ENCODE measurements at places on chromosomes 12 and 14.

DNA sequence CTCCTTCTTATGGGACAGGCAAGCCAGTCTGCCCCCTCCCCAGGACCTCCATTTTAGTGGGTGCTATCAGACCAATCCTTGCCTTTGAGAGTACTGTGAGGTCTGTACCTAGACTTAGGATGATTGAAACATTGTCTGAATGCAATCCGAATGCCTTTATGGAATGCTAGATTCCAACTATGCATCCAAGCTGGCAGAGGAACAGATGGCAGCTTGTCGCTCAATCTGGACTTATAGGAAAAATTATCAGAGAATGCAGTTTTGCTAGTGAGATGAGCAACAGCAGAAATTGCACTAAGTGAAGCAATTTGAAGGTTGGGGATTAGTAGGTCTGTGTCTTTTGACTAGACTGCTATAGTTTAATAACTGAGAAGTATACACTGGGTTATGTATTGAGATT is 109.1 kb downstream of the DYRK2 start:
- DNase-seq: no peak

GRCh38 chr12:50715174-50715573 is 48.7 kb upstream of the ATF1 start:
- DNase-seq: no peak

GRCh38 chr12:48182631-48183030 is 813 bp upstream of the CCDC184 start:
- no peak for DNase-seq

GRCh38 chr12:59408431-59408830 is 187.4 kb upstream of the SLC16A7 start:
- no peak for DNase-seq

- no peak for DNase-seq
These were observed 71.1 kb downstream of the ZNF641 start for GRCh38 chr12:48279601-48280000.

DNA sequence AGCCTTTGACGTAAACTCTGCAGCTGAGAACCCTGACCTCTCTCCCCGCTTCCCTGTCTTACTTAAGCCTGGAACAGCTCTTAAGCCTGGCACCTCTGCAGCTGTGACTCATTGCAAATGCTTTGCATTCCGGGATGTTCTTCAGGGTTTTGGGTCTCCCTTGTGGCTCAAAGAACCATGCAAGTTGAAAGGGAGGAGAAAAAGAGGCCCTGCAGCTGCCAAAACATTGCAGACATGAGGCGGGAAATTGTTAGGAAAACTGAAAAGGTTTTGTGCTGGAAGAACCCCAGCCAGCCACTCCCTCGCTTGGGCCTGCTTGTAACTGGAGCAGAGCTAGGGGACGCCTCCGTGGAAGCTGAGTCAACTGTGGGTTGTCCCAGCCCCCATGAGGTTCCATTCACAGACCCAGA is 60.2 kb upstream of the FERMT2 start:
- DNase-seq: no peak

- no peak for DNase-seq
These were observed 122.4 kb downstream of the DACT1 start for GRCh38 chr14:58760121-58760520.

- no peak for DNase-seq
These were observed 117.4 kb upstream of the SOX5 start for GRCh38 chr12:24066865-24067264.

DNA sequence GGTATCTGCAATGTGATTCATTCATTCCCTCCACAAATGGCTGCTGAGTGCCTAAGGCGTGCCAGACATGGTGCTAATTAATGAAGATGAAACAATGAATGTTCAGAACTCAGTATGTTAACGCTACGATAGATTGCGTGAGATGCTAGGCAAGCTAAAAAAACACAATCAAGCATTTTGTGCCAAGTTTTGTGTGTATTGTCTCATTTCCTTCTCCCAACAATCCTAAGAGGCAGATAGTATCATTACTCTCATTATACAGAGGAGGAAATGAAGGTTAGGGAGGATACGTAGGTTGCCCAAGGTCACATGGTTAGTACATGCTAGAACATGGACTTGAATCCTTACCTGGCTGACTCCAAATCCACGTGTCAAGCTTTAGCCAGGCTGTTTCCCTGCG is 264.4 kb downstream of the EFCAB11 start:
- no peak for DNase-seq

GRCh38 chr12:108747563-108747962 is 16.2 kb upstream of the CORO1C start:
- DNase-seq: no peak

- no peak for DNase-seq
These were observed 20.3 kb upstream of the TMX1 start for GRCh38 chr14:51219473-51220448.

DNA sequence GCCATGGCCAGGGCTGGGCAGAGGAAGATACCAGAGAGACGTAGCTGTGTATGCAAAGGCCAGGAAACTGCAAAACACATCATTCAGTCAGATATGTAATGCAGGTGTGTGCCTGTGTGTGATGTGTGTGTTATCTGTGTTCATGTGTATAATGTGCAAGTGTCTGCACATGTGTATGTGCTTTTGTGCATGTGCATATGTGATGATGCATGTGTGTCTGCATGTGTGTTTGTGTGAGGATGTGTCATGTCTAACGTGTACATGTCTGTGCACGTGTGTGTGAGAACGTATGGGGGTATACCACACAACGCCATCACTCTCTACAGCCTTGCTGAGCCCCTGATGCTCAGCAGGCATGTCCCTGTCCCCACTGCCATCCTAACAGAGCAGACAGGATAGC is 9.7 kb downstream of the DIO3 start:
- no peak for DNase-seq

DNA sequence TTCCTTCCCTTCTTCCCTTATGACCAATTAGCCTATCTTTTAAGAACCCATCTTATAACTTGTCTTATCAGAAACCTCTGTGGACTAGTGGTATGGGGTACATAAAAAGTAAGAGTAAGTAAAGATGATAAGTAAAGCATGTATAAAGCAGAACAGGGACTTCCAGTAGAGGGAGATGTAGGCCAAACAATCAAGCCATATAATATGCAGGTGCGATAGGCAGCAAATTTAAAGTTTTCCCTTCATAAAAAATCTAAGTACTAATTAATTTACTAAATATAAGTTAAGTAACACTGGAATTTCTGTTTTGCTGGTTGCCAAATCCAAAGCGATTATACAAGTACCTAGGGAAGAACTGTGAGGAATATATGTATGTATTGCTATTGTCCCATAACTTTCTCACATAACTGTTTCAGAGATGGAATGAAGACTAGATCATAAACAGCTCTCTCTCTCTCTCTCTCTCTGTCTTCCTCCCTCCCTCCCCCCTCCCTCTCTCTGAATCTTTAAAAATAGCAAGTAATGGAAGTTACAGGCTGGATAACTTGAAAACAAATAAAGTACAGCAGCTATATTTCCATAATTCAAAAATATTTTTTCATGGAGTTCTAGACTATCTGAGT is 25.7 kb downstream of the METTL25 start:
- no peak for DNase-seq

GRCh38 chr14:98514016-98514415 is 758.0 kb downstream of the BCL11B start:
- DNase-seq: no peak

GRCh38 chr12:118958520-118958919 is 22.8 kb upstream of the SRRM4 start:
- no peak for DNase-seq

GRCh38 chr14:34843011-34843554 is 32.1 kb downstream of the BAZ1A start:
- no peak for DNase-seq

- no peak for DNase-seq
These were observed 1.7 kb upstream of the GPR68 start for GRCh38 chr14:91246051-91246852.
